Activated CD4-positive, alpha-beta T cell treated with anti-CD3 and anti-CD28 coated beads for 48 hours (primary cell): ENCODE measurements at places on chromosomes 1 and 21.

DNA sequence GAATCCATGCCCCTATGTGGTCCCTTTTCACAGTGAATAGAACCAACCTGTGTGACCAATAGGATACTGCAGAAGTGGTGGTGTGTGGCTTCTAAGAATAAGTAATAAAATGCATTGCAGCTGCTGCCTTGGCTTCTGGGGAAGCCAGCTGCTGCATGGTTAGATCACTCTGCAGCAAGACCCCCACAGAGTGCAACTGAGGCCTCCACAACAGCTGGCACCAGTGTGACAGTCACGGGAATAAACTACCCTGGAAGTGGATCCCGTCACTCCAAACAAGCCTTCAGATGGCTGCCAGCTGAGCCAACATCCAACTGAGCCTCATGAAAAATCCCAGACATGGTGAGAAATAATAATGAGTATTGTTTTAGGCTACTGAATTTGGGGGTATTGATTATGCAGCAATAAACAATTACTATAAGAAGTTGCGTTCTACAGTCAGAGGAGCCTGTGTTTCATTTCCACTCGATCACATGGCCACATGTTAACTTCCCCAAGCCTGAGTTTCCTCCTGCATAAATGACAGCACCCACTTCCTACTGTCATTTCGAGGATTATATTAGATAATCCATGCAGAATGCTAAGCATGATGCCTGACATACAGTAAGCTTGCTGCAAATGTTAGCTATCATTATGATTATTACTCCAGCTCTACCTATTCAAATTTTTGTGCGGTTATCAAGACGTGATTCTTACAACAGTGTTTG lies 20.8 kb upstream of the COG2 start:
- DNase-seq, result no peak

GRCh38 chr1:108679586-108680213 lies 12.4 kb upstream of the PRPF38B start:
- DNase-seq, result no peak

DNA sequence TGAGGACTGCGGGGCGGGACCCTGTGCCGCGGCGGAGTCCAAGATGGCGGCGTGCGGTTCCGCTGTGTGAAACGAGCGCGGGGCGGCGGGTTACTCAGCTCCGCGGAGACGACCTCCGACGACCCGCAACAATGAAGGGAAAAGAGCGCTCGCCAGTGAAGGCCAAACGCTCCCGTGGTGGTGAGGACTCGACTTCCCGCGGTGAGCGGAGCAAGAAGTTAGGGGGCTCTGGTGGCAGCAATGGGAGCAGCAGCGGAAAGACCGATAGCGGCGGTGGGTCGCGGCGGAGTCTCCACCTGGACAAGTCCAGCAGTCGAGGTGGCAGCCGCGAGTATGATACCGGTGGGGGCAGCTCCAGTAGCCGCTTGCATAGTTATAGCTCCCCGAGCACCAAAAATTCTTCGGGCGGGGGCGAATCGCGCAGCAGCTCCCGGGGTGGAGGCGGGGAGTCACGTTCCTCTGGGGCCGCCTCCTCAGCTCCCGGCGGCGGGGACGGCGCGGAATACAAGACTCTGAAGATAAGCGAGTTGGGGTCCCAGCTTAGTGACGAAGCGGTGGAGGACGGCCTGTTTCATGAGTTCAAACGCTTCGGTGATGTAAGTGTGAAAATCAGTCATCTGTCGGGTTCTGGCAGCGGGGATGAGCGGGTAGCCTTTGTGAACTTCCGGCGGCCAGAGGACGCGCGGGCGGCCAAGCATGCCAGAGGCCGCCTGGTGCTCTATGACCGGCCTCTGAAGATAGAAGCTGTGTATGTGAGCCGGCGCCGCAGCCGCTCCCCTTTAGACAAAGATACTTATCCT lies 430 bp downstream of the RBM15 start:
- peak; percentile 76 for DNase-seq

DNA sequence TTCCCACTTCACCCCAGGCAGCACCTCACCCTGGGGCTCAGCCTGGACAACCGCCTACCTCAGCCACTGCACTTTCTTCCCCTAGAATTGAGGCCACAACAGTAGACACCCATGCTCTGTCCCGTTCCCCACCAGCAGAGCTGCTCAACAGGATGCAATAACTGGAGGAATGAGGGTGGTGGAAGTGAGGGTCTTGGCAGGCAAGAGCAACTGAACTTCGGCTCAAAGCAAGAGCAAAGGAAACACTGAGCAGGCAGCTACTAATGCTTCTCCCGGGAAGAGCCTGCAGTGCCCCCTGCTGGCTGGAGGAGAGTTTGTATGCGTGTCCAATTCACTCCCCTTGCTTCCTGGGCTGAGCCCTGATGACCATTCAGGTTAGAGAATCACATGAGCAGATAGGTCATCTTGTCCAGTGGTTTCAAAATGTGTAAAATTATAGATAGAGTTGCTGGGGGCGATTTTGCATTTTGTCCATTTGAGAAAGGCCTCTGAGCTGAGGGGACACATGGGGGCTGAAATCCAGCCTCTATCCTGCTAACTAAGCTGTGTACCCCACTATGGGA lies 13.9 kb downstream of the NT5C1A start:
- DNase-seq, result peak; percentile 82

DNA sequence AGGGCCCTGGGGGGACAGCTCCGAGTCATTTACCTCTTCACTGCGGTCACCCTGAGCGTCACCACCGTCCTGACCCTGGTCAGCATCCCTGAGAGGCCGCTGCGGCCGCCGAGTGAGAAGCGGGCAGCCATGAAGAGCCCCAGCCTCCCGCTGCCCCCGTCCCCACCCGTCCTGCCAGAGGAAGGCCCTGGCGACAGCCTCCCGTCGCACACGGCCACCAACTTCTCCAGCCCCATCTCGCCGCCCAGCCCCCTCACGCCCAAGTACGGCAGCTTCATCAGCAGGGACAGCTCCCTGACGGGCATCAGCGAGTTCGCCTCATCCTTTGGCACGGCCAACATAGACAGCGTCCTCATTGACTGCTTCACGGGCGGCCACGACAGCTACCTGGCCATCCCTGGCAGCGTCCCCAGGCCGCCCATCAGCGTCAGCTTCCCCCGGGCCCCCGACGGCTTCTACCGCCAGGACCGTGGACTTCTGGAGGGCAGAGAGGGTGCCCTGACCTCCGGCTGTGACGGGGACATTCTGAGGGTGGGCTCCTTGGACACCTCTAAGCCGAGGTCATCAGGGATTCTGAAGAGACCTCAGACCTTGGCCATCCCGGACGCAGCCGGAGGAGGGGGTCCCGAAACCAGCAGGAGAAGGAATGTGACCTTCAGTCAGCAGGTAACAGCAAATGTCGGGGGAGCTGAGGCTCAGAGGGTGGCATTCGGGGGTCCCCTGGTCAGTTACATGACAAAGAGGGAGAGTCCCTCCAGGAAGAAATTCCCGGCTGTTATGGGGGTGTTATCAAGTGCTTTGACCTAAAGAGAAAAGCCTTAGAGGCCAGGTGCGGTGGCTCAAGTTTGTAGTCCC lies 12.6 kb downstream of the SLC45A1 start:
- DNase-seq, result no peak

DNA sequence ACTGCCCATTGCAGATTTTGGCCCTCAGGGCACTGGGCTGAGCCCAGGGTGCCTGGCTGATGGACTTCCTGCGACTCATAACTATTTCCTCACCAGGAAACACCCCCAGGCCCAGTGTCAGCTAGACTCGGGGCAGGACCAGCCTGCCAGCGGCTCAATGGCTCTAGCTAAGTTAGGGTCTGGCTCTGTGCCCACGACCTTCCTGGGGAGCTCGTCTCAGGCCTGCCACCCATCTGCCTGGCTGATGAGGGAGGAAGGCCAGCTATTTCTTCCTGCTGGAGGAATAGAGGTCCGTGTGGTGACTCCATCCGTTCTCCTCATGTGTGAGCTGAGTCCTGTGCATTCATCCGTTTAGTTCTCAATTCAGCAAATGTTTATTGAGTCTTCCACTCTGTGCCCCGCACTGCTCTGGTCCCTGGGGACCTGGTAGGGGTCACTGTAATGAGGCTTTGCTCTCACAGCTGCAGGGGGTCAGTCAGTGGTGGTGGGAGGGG lies 44.5 kb downstream of the KIRREL1 start:
- no peak for DNase-seq

DNA sequence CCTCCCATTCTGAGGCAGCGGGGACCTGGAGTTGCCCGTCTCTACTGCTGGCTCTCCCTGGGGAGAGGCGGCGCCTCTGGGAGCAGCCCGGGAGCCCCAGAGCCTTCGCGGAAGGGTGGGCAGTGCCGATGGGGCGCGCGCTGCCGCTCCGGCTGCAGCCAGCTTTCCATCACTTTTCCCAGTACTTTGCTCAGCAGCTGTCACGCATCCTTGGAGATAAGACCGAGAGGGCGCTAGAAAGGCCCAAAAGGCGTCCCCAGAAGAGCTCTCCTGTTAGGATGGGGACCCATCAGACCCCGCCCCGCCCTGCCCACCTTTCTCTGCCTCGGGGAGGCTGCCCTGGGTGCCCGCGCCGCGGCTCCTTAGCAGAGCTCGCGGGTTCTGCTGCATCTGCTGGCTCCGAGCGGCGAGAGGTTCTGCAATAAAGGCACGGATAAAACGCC lies 534 bp downstream of the KCNH1 start:
- no peak for DNase-seq

GRCh38 chr1:67717876-67718275 lies 32.9 kb downstream of the GADD45A start:
- DNase-seq, result no peak

GRCh38 chr21:40021558-40022351 lies 154.5 kb downstream of the PCP4 start:
- no peak for DNase-seq

- no peak for DNase-seq
These were observed 16.2 kb downstream of the INSRR start for GRCh38 chr1:156842618-156843300.

GRCh38 chr1:44946725-44947062 lies 39.7 kb downstream of the EIF2B3 start:
- no peak for DNase-seq

GRCh38 chr1:32048440-32048839 lies 24.3 kb upstream of the TMEM39B start:
- no peak for DNase-seq

- no peak for DNase-seq
These were observed 6.0 kb downstream of the NASP start for GRCh38 chr1:45589861-45590260.

- DNase-seq, result peak; percentile 61
These were observed 18.4 kb upstream of the LY9 start for GRCh38 chr1:160777486-160778089.

DNA sequence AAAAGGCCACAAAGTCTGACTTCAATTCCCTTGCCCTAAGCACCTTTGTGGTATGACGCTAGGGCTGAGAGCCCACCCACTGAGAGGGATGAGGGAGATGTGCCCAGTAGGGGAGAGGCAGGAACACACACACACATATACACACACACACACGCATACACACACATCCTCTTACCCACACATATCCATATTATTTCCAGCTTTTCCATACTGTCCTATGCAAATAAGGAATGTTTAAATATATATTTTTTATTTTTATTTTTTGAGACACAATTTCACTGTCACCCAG lies 3.0 kb downstream of the RAB25 start:
- no peak for DNase-seq

DNA sequence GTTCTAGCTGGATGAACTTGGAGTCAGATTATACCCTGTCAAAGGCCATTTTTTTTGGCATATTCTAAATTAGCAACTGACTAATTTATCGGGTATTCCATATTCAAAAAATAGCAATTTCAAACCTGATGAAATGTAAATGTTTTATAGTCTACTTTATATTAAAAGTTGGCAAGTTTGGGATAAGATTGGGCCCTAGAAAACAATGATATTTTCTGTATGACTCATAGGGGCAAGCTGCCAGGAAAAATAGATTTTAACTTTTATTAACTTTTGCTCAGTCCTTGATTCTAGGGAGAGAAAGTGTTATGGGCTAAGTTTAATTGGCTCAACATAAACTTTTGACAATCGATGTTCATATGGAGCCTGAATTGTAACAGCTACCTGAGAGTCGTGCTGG lies 576.9 kb upstream of the B3GALT2 start:
- DNase-seq, result no peak

- peak; percentile 6 for DNase-seq
These were observed 65.5 kb downstream of the CASZ1 start for GRCh38 chr1:10730985-10731384.

- DNase-seq, result no peak
These were observed 252.0 kb downstream of the RHOU start for GRCh38 chr1:228987286-228987685.

DNA sequence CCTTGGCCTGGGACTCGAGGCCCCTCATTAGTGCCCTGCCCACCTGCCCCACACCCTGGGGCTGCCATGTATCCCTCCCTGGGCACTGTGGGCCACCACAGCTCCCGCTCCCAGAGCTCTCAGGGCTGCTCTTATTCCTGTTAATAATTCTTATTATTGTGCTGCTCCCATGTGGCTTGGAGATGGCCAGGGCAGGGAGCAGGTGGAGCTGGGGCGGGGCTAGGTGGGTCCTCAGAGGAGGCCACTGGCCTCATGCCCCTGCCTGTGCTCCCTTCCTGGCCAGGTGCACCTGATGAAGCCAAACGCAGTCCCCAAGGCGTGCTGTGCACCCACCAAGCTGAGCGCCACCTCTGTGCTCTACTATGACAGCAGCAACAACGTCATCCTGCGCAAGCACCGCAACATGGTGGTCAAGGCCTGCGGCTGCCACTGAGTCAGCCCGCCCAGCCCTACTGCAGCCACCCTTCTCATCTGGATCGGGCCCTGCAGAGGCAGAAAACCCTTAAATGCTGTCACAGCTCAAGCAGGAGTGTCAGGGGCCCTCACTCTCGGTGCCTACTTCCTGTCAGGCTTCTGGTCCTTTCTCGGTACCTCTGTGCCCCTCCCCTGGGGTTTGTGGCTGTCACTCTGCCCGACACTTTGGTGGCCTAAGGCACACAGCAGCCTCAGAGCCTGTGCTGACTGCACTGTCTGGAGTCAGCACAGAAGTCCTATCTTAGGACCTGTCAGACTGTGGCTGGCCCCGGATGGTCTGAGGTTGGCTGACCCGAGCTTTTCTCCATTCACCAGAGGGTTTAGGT lies 34.1 kb downstream of the BMP8A start:
- peak; percentile 44 for DNase-seq

DNA sequence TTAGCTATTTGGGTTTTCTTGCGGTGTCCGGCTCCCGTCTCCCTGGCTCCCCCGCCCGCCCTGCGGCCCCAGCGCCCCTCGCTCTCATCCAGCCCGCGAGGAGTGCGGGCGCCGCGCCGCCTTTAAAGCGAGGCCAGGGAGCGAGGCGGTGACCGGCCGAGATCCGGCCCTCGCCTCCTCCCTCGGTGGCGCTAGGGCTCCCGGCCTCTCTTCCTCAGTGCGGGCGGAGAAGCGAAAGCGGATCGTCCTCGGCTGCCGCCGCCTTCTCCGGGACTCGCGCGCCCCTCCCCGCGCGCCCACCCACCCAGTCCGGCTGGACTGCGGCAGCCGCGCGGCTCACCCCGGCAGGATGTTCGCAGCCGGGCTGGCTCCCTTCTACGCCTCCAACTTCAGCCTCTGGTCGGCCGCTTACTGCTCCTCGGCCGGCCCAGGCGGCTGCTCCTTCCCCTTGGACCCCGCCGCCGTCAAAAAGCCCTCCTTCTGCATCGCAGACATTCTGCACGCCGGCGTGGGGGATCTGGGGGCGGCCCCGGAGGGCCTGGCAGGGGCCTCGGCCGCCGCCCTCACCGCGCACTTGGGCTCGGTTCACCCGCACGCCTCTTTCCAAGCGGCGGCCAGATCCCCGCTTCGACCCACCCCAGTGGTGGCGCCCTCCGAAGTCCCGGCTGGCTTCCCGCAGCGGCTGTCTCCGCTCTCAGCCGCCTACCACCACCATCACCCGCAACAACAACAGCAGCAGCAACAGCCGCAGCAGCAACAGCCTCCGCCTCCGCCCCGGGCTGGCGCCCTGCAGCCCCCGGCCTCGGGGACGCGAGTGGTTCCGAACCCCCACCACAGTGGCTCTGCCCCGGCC lies 492 bp downstream of the HLX start:
- DNase-seq, result peak; percentile 16
